ENCODE measurements at places on chromosomes 2 and 18.

DNA sequence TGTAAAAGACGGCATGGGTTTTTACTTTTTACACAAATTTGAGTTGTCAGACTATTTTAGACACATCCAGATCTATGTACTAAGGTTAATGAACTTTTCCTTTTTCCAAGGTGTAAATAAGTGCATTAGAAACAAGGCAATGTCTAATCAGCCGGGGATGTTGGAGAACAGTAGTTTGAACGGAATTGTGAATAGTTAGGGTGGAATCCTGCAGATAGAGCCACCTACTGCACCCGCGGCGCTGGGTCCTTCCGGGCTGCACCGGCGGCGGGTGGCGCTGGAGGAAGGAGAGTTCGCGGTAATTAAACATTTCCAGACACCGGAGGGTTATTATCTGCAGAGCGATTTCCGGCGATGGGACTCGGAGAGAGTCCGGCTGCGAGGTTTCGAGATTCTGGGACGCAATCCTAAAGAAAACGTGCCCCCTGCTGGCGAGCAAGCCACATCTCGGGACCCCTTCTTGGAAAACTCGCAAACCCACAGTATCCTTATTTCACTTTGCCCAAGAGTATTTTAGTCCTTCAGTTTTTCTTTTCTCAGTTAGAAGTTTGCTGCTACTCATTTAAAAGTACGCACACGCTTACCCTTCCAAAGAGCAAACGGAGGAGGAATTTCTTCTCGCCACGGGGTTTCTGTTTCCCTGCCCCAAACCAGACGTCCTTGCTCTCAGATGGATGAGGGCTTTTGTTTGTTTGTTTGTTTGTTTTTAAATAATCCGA lies 4.5 kb upstream of the OSR1 start:
- peak; percentile 87 for DNase-seq

GRCh38 chr18:12990641-12990966 lies 558 bp upstream of the CEP192 start:
- no peak for DNase-seq

DNA sequence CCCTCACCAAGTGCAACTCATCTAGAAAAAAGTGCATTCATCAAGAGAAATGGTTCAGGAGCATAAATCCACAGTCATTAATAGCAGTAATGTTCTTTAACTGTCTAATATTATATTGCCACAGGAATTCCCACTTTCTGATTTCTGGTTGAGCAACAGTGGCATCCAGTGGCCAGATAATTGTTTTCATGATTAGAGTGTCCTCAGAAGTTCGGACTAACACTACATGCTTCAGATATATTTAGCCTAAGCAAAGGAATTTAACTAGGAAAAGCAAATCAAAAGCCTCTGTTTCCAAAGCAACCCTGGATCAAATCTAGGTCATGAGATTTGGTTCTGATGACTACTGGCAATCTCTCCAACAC lies 9.8 kb upstream of the ERBB4 start:
- peak; percentile 28 for DNase-seq

GRCh38 chr2:120826716-120827410 lies 91.2 kb downstream of the GLI2 start:
- DNase-seq = no peak

GRCh38 chr2:161419638-161420190 lies 3.6 kb downstream of the TBR1 start:
- no peak for DNase-seq

GRCh38 chr2:24881623-24882022 lies 38.4 kb downstream of the ADCY3 start:
- no peak for DNase-seq

GRCh38 chr18:79337620-79338019 lies 58.1 kb upstream of the NFATC1 start:
- no peak for DNase-seq

- no peak for DNase-seq
These were observed 200.0 kb downstream of the GBX2 start for GRCh38 chr2:235968155-235968554.

GRCh38 chr18:48027401-48027963 lies 97.0 kb upstream of the SMAD2 start:
- DNase-seq = no peak

DNA sequence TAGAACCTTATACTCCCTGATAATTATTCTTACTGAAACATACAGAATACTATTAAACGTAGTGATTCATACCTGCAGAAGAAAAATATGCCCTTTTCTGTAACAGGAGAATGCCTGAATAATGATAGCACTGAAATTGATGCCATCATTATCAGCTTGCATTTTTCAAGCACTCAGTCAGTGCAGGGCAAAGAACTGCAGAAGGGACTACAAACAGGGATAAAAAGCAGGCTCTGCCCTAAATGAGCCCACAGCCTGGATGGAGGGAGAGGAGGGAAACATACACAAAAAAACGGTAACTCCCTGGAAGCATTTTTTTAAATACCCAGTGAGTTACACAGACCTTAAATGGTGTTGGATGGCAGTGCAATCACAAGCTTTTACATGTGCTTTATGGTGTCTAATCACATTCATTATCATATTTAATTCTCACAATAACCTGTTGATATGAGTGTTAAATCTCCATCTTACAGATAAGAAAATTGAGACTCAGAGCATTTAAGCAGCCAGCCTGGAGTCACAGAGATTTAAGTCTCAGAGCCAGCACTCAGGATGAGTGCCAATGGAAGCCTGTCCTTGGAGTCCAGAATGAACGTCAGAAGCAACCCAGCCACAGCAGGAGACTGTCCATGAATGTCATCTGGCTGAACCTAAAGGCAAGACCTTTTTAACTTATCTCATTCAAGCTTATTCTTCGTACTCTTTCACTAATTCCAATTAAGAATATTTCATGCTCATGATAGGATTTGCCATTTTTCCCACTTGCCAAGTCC lies 139.3 kb upstream of the CTNNA2 start:
- DNase-seq = no peak

DNA sequence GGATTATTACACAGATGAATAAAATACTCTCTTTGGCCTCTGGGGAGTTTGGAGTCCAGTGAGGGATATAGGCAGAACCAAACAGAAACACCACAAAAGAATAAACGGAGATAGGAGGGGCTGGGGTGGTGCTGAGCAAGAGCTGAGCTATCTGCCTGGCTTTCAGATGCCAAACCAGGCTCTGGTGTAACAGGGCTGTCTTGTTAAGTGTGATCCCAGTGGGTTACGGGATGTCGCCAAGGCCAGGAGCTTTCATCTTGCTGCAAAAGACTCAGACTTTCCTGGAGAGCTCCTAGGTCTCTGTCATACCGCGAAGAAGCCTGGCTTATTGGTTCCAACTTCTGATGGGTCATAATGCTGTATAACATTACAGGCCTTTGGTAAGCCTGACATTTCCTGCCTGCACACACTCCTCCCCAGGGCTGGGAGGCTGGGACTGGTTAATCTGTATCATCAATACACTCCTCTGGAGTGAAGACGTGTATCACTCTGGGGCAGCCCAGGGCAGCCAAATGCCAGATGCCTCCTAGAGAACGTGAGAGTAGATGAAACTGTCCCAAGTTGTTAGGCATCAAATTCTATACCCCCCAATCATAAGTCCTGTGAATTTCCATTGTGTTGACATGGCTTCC lies 60.5 kb downstream of the STPG4 start:
- DNase-seq = peak; percentile 71

DNA sequence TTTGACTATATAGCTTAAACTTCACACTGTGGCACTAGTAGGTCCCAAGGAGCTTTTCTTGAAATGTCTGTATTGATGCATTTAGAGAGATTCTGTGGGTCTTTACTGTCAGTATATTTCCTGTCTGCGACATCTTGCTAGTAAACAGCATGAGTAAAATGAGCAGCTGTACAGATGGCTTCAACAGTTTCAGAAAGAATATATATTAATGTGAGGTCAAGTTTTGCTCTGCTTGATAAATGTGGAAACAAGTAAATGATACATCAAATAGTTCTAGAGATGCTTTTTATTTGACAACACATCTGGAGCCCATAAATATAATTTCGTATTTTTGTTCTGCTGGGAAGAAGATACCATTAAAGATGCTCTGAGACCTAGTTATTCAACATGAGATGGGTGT lies 310.9 kb upstream of the COL3A1 start:
- no peak for DNase-seq

DNA sequence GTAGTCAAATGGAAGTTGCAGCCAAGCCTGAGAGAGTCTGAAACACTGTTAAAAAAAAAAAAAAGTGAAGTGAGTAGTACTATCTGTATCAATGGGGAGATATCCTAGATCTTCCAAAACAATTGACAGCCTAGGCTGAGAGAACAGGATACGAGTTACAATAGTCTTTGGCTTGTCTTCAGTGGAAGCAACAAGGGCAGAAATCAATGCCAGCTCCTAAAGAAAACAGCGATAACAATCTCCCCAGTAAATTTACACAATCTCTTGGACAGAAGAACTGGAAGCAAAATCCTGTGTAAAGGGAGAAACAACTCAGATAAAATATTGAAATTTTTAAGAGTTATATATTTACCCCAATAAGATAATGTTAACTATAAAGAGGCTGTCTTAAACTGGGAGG lies 508.7 kb downstream of the LRRTM4 start:
- no peak for DNase-seq

DNA sequence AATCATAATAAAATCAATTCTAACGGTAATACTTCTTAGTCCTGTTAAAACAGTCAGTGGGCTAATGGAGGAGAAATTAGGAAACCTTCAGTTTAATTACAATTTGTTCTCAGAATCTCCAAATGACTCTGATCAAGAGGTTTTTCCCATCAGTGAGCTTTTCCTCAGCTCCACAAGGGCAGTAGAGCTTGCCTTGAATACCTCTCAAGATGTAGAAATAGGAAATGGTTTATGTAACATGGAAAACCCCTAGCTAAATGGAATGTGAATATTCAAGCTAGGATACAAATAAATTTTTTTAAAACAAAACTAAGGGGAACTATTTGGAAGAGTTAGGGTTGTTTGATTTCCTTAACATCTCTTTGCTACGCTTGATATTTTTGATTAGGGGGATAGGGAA lies 87.5 kb downstream of the PLEKHM3 start:
- DNase-seq = no peak

DNA sequence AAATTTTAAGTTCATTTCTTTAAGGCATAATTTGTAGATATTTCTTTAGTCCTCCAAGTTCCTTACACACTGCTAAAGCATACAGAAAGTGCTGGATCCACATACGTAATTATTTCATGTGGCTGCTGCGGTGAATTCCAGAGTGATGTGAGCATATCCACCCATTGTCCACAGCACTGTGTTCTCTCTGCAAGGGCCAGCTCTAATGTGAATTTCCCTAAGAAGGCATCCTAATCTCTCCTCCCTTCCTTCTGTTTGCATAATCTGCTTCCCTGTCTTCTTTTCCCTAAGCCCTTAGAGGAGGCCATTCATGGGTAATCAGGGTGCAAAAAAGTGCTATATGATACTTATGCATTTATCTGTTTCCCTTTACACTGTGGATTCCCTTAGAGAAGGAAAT lies 57.2 kb downstream of the COBLL1 start:
- DNase-seq = peak; percentile 71

- no peak for DNase-seq
These were observed 275.3 kb upstream of the SLC14A2 start for GRCh38 chr18:45339810-45340550.

GRCh38 chr2:118168615-118169014 lies 80.3 kb downstream of the INSIG2 start:
- peak; percentile 21 for DNase-seq

DNA sequence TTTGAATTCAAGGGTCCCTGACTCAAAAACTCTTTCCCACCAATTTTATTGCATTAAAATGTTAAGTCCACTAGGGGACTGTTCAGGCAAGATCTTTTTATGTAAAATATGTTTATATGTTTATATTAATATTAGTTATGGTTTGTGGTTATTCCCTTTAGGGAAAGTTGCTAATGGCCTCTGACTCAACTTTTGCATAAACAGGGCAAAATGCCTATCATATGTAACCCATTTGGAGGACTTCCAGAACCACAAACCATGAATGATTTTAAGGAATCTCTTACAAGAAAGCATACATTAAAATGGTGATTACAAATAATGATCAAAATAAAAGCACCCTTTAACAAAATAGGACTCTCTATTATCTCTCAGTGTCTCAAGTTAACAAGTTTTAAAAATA lies 1484.5 kb upstream of the ZEB2 start:
- DNase-seq = peak; percentile 86

DNA sequence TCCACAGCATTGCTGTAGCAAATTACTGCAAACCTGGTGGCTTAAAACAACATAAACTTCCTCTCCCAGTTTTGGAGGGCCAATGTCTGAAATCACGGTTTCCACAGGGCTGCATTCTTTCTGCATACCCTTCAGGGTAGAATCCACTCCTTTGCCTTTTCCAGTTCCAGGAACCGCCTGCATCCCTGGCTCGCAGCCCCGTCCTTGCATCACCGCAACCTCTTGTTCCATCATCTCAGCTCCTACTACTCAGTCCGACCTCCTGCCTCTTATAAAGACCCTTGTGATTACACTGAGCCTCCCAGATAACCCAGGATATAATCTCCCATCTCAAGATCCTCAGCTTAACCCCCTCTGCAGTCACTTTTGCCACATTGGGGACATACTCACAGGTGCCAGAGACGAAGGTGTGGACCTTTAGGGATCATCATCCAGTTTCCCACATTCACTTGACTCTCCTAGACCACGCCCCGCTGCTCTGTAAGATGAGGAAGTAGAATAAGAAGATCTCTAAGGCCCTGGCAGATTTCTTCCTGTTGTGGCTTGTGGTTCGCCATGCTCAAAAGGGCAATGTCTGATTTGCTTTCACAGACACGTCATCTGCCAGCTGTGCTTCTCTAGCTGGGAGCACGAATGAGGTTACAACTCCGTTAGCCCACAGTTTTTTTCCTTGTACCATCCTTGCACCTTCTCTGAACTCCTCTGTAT lies 103.6 kb upstream of the AGAP1 start:
- no peak for DNase-seq

DNA sequence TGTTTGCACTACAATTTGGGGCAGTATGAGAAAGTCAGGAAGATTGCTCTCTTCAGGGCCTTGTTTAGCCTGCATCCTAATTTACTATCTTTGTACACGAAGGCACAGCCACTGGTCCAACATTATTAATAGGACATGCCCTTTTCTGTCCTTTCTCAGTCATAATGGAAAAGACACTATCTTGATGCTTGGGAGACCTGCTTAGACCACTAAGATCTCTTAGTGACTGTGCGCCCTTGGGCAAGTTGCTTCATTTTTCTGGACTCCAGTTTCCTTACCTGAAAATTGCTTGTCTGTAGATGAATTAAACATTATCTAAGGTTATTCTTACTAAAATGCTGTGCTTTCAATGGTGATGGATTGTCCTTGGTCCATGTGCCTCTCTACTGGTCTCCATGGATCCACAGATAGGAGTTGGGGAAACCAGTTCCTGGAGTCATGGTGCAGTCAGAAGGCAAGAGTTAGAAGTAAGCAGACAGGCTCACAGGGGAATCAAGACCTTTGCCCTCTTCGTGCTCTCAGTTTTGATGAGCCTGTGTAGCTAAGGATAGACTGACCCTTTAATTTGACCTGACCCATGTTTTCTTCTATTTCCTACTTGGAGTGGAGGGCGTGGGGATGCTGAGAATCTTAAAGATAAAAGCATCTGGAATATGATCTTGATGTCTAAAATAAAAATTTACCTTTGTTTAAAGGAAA lies 114.0 kb downstream of the RAPGEF4 start:
- DNase-seq = no peak

GRCh38 chr2:129611471-129611870 lies 368.0 kb upstream of the RAB6C start:
- no peak for DNase-seq

- no peak for DNase-seq
These were observed 407.2 kb downstream of the PTPRM start for GRCh38 chr18:7974200-7974874.

- no peak for DNase-seq
These were observed 26.8 kb downstream of the HPCAL1 start for GRCh38 chr2:10329580-10329879.

GRCh38 chr2:47509250-47509649 lies 106.3 kb downstream of the MSH2 start:
- DNase-seq = no peak

GRCh38 chr2:48799601-48800000 lies 44.1 kb upstream of the LHCGR start:
- DNase-seq = no peak
